Fibroblast of lung (primary cell): ENCODE measurements at places on chromosomes 6 and 20.

- DNase-seq: no peak
Observed at GRCh38 chr6:157261606-157262005, 61.7 kb downstream of the TMEM242 start.

DNA sequence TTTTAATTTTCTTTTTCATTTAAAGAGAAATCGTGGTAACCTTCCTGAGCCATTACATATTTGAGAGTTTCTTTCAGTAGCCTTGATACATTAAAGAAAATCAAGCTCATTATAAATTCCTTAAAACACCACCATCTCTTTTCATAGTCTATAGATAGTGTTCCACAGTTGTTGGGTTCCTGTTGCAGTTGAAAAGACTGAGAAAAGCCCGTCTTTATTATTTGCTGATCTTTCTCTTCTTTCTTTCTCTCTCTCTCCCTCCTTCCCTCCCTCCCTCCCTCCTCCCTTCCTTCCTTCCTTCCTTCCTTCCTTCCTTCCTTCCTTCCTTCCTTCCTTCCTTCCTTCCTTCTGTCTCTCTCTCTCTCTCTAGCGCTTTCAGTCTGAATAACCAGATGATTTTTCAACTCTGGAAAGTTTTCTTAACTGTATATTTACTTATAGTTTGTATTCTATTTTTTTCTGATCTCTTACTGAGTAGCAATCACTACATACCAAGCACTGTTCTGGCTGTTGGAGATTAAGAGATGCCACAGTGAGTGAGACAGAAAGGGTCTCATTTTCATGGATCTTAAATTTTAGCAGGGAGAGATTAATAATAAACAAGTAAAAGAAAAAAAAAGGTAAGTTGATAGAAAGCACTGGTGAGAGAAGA, 157.5 kb downstream of the TINAG start:
- no peak for DNase-seq

- DNase-seq: no peak
Observed at GRCh38 chr6:101853231-101854085, 459.9 kb downstream of the GRIK2 start.

- no peak for DNase-seq
Observed at GRCh38 chr20:60424267-60424902, 466.2 kb downstream of the CDH26 start.

- no peak for DNase-seq
Observed at GRCh38 chr6:37150314-37150713, 19.6 kb upstream of the PIM1 start.

GRCh38 chr6:20309186-20309585, 92.5 kb upstream of the E2F3 start:
- DNase-seq: no peak

DNA sequence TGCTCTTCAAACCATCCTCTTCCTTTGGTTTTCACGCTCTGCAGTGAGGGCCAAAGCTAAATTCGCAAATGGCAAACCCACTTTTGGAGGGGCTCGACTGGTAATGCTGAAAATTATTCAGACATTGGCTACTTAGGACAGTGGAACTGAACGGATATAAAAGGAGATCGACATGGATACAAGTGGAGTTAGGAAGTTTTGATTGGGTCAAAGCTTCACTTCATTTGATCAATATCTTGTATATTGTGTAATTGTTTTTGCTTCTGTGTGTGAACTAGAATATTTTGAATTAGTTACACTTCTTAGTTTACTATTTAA, 1.2 kb downstream of the FAM8A1 start:
- DNase-seq: peak; percentile 5

DNA sequence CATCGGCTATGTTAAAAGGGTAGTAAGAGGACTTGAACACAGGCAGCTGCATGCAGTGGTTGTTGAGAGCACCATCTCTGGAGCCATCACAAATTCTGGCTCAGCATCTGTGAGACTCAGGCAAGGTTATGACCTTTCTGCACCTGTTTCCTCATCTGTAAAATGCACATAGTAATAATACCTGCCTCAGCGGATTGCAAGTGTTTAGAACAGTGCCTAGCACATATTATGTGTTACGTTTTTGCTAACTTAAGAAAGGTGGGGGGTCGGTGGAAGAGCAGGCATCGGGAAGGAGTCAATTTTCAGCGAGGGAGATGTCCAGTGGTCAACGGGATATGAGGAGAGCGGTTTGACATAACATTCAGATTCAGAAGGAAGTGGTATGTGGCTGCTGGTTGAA, 2.9 kb downstream of the LY6G5C start:
- DNase-seq: no peak

- DNase-seq: peak; percentile 26
Observed at GRCh38 chr6:73131706-73132105, 93.6 kb downstream of the KHDC1L start.
